Activated effector memory CD4-positive, alpha-beta T cell treated with anti-CD3 and anti-CD28 coated beads, Interleukin-2, amount 50 U/mL, for 16 hours (primary cell): ENCODE measurements at places on chromosomes 7 and 10.

GRCh38 chr7:30519122-30519521 is 14.5 kb upstream of the GGCT start:
- DNase-seq = no peak

DNA sequence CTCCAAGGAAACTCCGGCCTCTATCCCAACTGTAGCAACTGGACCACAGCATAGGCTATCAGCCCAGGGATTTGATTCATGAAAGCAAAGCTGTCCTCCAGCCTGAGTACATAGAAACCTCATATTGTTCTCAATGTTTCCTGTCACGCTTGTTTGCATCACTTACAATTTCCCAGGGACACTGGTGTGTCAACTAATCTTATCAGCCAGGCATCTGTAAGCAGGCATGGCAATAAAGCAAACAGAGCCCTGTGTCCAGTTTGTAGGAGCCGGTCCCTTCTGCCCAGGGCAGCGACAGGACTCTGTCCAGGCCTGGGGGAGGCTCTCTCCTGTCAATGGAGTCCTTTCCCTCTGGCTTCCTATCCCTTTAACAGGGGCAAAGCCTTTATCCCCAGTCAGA is 23.0 kb upstream of the CDHR3 start:
- no peak for DNase-seq

DNA sequence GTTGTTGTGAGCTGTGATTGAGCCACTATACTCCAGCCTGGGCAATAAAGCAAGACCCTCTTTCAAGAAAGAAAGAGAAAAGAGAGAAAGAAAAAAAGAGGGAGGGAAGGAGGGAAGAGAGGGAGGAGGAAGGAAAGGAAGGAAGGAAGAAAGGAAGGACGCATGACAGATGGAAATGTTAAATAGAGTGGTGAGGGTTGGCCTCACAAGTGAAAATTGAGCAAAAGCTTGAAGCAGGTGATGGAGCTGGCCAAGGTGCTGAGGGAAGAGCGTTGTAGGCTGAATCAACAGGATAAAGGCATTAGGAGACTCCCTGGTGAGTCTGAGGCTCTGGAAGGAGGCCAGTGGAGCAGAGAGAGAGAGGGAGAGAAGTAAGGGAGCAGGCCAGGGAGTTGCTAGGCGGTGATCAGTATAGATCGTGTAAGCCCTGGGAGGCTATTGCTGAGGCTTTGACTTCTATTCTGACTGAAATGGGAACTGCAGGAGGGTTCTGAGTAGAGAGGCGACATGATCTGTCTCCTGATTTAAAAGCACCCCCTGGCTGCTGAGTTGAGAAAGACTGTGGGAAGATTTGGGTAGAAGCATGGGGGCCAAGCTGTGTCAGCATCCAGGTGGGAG is 26.5 kb upstream of the TMEM248 start:
- no peak for DNase-seq

DNA sequence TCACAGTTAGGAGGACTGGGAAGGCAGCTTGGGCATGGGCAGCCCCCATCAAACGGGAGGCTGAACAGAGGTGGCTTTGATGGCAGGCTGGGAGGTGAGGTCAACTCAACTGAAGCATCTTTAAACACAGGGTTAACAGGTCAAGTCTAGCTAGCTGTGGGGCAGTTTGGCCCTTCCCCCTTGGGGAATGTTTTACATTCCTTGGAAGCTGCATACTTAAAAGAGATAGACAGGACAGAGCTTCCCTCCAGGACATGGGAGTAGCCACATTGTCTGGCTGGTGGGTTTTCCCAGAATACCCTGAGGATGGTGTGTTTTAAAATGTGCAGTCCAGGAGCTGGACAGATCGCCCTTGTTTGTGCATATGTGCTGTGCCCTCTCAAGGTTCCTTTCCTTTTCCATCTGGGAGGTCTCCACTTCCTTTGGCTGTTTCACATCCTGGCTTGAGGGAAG is 6.8 kb upstream of the RASSF4 start:
- no peak for DNase-seq

DNA sequence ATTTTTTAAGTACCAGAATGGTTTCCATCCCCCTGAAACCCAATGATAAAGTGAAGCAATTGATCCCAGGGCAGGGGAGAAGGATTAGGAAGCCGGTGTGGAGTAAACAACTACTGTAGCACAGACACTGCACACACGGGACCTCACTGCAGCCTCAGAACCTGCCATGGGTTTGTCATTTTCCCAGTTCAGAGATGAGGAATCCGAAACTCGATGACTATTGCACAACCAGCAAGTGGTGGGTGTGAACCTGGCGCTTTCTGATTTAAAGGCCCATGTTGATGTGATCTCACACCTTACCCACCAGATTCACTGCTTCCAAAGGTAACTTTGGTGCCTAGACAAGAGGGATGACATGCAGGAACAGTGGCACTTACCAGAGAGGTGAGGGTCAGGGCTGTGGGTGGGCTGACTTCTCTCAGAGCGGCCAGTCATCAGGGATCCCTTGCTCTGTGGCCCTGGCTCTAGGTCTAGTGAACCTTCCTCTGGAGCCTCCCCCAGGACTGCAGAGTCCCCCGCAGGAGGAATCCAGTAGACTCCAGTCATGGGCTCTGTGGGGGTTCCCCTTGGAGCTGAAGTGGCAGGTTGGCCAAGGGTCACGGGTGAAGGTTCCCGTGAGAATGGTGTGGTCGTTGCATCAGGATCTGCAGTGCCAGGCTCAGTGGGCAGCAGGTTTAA is 62.8 kb downstream of the PKD1L1 start:
- DNase-seq = no peak
